BJ (cell line): ENCODE measurements at places on chromosomes 11 and 22. TPM values are rescaled to one million over a fixed set of nuclear protein-coding genes. Genes with fewer than 3 reads are reported as not detected.

Gene OR51B4
- not detected in 2 replicates for polyA plus RNA-seq

Gene OR2AG2
- polyA plus RNA-seq = 0.28 and 0.60 TPM in 2 replicates

Gene FREY1
- polyA plus RNA-seq = 0.22 and 0.33 TPM in 2 replicates

Gene CWF19L2
- polyA plus RNA-seq = 1.2 and 2.7 TPM in 2 replicates

Gene CCDC116
- 0.10 and 0.13 TPM in 2 replicates for polyA plus RNA-seq

Gene MAP4K2
- 9.4 and 22.4 TPM in 2 replicates for polyA plus RNA-seq

Gene GDPD4
- not detected in 2 replicates for polyA plus RNA-seq

Gene SLC1A2
- 0.60 and 0.83 TPM in 2 replicates for polyA plus RNA-seq

Gene THRSP
- polyA plus RNA-seq = not detected in 2 replicates

Gene CARS1
- 161 and 175 TPM in 2 replicates for polyA plus RNA-seq

Gene CDC42EP2
- polyA plus RNA-seq = 11.7 and 23.2 TPM in 2 replicates

Gene CTSW
- polyA plus RNA-seq = 0.15 and 0.21 TPM in 2 replicates

Gene SELENOH
- polyA plus RNA-seq = 50.7 and 68.3 TPM in 2 replicates

Gene C22orf42
- polyA plus RNA-seq = not detected in 2 replicates

Gene INS
- not detected in 2 replicates for polyA plus RNA-seq

Gene HTATIP2
- 20.2 and 34.6 TPM in 2 replicates for polyA plus RNA-seq

Gene OR52E1
- not detected in 2 replicates for polyA plus RNA-seq

Gene GLYAT
- polyA plus RNA-seq = not detected in 2 replicates

Gene BEST1
- polyA plus RNA-seq = 5.1 and 6.4 TPM in 2 replicates

Gene FAM111B
- 0.76 and 1.9 TPM in 2 replicates for polyA plus RNA-seq
